Caudate nucleus (tissue), 63 donors: ENCODE measurements at places on chromosomes 5 and 9.
A peak's percentile ranks its signal among the peaks of the same experiment; 100 is the strongest.

GRCh38 chr5:134794082-134794481 is 35.5 kb downstream of the DDX46 start:
- DNase-seq, result no peak

GRCh38 chr5:109307951-109308350 is 101.8 kb downstream of the PJA2 start:
- DNase-seq, result no peak

DNA sequence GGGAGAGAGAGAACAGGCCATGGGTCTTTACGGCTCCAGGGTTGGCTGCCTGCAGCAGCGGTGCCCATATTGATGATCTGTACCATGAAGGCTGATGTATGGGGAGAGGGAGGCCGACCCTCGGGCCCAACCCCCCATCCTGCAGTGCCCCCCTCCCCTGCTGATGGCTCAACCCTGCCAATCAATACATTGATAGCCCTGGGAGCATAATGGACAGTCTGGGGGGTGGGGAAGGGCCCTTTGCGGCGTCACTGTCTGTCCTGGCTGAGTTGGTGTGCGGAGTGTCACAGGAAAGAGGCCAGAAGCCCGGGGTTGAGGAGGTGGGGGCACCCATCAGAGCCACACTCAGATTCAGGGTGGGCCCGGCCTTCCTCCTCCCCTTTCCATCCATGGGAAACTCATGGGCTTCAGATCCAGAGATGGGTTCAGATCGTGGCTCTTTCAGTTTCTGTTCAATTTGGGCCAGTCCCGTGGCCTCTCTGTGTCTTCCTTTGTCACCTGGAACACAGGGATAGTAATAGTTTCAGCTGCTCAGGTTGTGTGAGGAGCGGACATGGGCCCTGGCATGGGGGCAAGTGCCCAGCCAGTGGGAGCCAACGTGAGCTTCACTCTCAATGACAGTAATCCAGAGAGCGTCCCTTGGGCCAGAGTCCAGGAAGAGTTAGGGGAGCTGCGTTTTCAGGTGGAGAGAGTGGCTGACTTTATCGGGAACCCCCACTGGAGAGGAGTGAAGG is 9.5 kb downstream of the FGF18 start:
- DNase-seq, result no peak

GRCh38 chr5:66333192-66333591 is 189.1 kb downstream of the SREK1 start:
- no peak for DNase-seq

- no peak for DNase-seq
Observed at GRCh38 chr9:75830303-75830702, 60.2 kb upstream of the PCSK5 start.

DNA sequence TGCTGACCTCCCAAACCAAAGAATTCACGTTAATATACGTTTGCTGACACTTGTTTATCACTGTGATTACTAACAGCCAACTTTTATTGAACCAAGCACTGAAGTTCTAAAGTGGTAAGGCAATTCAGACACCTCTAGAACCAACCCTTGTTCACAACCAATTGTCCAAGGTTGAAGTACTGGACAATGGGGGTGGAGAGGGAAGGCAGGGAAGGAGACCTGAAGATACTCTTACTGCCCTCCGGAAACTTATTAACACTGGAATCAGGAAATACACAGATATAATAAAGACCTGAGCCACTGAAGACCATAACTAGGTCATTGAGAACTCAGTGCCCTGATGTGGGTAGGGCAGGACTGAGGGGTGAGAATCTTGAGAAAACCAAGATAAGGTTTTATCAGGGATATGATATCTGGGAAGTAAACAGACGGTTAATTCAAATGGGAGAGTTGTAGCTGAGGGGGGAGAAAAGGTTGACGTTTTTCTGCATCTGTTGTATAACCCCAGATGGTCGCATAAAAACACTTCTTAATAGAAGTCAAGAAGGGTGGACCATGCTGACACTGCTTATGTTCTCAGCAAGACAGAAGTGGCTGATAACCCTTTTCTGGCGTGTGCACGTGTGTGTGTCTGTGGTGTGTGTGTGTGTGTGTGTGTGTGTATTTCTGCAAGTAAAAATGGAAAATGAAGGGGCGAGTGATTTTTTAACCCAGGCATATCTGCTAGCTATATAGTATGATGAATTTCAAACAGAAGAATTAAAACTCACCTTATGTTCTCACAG is 125.9 kb downstream of the LHFPL2 start:
- DNase-seq, result no peak

GRCh38 chr9:34187891-34188240 is 9.0 kb downstream of the UBAP1 start:
- DNase-seq, result no peak

GRCh38 chr5:2755076-2755680 is 3.7 kb upstream of the IRX2 start:
- no peak for DNase-seq

- DNase-seq, result no peak
Observed at GRCh38 chr9:6428940-6429889, 16.2 kb downstream of the UHRF2 start.

DNA sequence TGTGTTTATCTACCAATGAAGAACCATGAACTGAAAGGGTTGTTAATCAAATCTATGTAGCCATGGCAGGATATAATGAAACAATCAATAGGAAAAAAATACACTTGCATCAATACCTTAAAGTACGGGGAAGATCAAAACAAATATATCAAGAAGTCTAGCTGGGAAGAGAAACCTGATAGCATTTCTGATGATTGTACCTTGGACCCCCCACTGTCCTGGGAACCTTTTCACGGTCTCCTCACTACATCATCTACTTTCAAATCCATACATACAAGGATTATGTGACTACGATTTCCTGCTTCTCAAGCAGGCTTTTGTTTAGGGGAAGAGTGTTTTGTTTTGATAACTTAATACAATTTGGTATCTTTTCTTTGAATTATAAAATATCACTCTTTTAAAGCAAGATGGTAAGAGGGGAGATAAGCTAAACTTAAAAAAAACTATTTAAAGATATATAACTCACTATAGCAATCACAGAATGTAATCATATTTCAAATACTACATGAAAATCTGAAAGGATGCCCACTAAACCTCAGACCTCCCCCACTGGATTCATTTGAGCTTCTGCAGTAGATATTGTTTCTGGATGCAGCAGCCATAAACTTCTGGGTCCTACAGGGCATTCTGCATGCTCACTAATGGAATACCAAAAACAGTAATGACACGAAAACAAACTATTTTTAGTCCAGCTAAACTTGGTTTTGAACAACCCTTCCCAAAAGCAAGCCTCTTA is 8.0 kb downstream of the EBF1 start:
- DNase-seq, result no peak

DNA sequence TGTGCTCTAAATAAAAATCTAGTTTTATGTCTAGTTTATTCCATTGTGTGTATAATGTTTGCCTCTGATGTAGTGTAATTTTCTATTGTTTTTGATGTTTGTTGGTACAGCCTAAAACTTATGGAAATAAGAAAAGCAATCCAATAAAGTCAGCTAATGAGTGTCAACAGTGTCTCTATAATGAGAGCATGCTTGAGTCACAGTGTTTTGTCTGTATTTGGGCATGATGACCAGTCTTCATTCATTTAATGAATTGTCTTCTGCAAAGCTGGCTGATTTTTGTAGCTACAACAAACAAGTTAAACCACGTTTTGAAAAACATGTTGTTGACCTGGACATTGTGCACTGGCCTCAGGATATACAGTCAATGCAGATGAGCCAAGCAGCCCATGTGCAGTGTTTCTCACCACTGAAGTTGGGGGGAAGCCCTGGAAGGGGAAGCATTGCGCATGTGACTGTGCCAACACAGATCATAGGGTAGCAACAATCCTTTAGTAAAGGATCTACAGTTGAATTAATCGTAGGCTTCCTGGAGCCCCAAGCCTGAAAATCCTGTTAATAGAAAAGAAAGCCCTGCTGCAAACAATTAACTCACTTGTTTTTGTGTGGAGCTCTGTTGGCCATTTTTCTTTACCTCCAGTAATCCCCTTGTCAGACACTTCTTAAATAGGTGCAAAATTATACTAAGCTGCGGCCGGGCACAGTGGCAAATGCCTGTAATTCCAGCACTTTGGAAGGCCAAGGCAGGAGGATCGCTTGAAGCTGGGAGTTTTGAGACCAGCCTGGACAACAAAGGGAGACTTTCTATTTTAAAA is 88.0 kb downstream of the INIP start:
- no peak for DNase-seq

DNA sequence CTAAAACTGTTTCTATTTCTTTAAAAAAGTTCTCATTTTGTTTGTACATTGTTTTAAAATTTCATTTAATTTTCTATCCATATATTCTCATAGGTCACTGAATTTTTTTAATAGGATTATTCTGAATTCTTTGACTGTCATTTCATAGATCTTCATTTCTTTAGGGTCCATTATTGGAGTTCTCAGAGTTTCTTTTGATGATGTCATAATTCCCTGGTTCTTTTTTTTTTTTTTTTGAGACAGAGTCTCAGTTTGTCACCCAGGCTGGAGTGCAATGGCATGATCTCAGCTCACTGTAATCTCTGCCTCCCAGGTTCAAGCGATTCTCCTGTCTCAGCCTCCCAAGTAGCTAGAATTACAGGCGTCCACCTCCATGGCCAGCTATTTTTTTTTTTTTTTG is 89.9 kb downstream of the DMRT2 start:
- no peak for DNase-seq

DNA sequence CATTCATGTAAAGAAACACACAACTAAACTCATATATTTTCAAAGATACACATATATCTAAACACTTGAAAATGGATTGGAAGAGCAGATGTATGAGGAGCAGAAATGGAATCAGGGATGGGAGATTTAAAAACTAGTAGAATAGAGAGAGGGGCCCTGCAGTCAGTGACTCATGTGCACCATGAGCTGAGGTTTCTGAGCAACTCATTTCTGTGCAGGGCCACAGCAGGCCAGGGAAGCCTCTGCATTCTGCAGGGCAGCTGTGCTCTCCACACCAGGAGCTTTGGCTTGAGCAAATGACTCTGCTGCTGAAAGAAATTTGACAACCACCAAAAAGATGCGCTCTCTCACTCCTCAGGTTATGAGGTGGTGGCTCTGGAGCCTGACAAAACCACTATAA is 27.1 kb downstream of the LHX6 start:
- DNase-seq, result no peak

- DNase-seq, result no peak
Observed at GRCh38 chr5:1852324-1852947, 30.3 kb downstream of the IRX4 start.

GRCh38 chr9:3969590-3970260 is 330.1 kb downstream of the GLIS3 start:
- DNase-seq, result no peak

- DNase-seq, result no peak
Observed at GRCh38 chr5:69083412-69083811, 10.4 kb upstream of the SLC30A5 start.

GRCh38 chr5:136811551-136811950 is 446.2 kb upstream of the TRPC7 start:
- DNase-seq, result peak; percentile 11

GRCh38 chr5:128163991-128164390 is 80.4 kb downstream of the SLC12A2 start:
- no peak for DNase-seq
